ENCODE measurements at places on chromosomes 16 and 17.

DNA sequence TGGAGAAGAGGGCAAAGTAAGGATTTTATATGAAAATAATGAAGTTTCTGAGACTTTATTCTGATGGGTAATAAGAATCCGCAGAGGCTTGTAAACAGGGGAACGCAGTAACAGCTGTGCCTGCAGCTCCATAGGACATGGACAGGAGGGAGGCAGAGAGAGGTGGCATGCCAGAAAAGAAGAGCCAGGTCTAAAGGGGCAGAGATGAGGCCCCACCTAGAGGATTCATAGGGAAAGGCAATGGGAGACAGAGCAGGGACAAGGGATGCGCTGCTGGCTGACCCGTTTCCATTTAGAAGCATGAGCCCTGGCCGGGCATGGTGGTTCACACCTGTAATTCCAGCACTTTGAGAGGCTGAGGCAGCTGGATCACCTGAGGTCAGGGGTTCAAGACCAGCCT, 340.3 kb upstream of the CDH5 start:
- DNase-seq, result peak; percentile 25

GRCh38 chr16:70706948-70707465, 21.2 kb upstream of the MTSS2 start:
- DNase-seq, result peak; percentile 84

- no peak for DNase-seq
These were observed 68.1 kb upstream of the IRX5 start for GRCh38 chr16:54862529-54862928.

- DNase-seq, result no peak
These were observed 309 bp downstream of the DNAH2 start for GRCh38 chr17:7717756-7718350.

GRCh38 chr17:31845291-31845690, 13.8 kb downstream of the COPRS start:
- DNase-seq, result no peak

GRCh38 chr16:12995721-12996372, 94.4 kb downstream of the SHISA9 start:
- DNase-seq, result no peak

GRCh38 chr17:72422505-72423285, 301.9 kb downstream of the SOX9 start:
- DNase-seq, result peak; percentile 94

DNA sequence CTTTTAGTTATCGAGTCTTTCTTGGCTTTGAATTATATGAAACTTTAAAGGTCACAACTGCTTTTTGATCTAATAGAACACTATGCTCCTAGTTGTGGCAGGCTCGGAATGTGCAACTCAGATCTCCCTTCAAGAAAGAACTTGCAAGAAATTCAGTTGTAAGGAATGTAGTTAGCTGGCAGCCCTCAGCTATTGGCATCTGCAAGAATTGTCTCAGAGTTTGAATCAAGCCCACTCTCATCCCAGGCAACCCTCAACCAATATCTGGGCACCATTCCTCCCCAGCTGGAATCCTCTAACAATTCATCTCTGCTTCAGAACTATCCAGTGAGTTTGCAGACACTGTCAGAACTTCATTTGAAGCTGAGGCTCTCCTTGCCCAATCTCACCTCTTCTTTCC, 447.2 kb downstream of the KIF2B start:
- DNase-seq, result no peak

DNA sequence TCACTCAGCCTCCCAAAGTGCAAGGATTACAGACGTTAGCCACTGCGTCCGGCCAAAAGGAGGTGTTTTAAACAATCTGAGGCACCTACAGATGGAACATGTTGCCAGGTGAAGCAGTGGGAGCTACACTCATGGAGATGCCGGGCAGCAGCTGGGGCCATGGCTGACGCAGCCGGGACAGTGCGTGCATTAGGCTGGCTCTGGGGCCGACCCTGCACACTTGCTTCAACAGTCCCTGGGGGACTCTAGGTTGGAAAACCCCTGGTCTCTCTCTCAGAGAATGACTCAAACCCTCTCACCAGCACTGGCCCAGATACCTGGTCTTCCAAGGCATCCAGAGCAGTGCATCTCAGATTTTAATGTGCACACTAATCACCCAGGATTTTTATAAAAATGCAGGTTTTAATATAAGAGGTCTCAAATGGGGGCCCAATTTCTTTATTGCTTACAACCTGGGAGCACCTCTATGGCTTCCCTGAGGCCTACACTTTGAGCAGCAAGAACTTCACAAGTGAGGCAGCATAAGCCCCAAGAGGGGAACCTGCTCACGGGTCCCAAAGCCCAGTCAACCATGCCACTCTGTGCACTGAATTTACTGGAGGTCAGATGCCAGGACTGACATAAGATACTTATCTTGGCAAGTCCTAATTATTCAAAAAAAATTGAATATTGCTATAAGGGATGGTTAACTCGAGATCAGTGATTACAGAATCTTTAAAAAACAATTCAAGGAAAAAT, 70.8 kb upstream of the TRAP1 start:
- no peak for DNase-seq

- DNase-seq, result no peak
These were observed 435.6 kb downstream of the WWOX start for GRCh38 chr16:78535098-78535497.

DNA sequence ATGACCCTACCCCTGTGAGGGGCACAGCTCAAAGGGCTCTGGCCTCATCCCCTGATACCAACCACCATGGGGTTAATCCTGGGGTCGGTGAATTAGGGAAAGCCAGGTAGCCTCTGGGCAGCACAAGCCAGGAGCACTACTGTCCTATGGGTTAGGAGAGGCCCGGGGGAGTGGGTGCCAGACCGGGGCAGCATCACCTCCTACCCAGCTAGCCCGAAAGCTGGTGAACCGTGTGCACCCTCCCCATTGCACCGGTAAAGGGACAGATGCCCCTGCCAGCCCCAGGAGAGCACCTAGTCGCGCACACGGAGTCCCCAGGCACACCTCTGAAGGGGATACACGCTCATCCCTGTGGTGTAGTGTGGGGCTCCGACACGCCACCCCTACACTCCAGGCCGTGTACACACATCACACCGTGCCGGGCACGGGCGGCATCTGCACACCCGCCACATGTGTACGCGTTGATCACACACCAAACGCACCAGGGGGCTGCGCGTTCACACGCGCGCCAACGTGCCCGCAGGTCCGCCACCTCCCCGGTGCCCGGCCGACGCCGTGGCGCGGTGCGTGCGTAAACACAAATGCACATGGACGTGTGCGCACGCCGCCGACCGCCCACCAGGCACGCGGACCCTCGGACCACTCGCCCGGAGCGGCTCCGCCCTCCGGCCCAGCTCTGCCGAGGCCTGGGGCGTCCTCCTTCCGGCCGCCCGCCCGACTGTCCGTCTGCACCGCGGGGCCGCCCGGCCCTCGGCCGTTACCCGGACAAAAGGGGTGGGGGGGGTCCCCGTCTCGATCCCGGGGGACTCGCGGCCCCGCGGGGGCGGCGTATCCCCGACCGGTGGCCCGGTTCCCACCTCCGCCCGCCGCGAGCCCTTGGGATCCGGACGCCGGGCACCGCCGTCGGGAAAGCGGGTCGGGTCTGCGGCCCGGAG, 785 bp downstream of the UBALD1 start:
- DNase-seq, result peak; percentile 37

- DNase-seq, result no peak
These were observed 527 bp upstream of the CHAD start for GRCh38 chr17:50469208-50469605.
